Activated CD4-positive, alpha-beta T cell treated with anti-CD3 and anti-CD28 coated beads for 36 hours (primary cell): ENCODE measurements at places on chromosomes 13 and 19. TPM values are rescaled to one million over a fixed set of nuclear protein-coding genes. Genes with fewer than 3 reads are reported as not detected.

The ADAT3 gene
- total RNA-seq = 5.6 TPM

The MATK gene
- total RNA-seq = 30.1 TPM

The CBLC gene
- not detected for total RNA-seq

The DPY19L3 gene
- 14.6 TPM for total RNA-seq

The METTL21C gene
- total RNA-seq = not detected

The CPB2 gene
- total RNA-seq = not detected

The GRIN3B gene
- total RNA-seq = not detected

The C5AR1 gene
- 0.79 TPM for total RNA-seq

The CKM gene
- total RNA-seq = not detected

The ABCA7 gene
- 14.4 TPM for total RNA-seq

The TRAPPC6A gene
- 18.3 TPM for total RNA-seq

The PTGIR gene
- 41.0 TPM for total RNA-seq

The FFAR1 gene
- total RNA-seq = 0.35 TPM

The PSG7 gene
- not detected for total RNA-seq

The R3HDM4 gene
- total RNA-seq = 73.7 TPM

The SMIM17 gene
- not detected for total RNA-seq

The CEP89 gene
- total RNA-seq = 16.2 TPM

The CAMSAP3 gene
- 0.58 TPM for total RNA-seq

The ADM5 gene
- 4.1 TPM for total RNA-seq

The PIK3R2 gene
- 20.2 TPM for total RNA-seq

The KCNC3 gene
- 9.7 TPM for total RNA-seq

The KASH5 gene
- 0.96 TPM for total RNA-seq

The FAM216B gene
- total RNA-seq = not detected

The CCDC8 gene
- total RNA-seq = not detected

The F10 gene
- not detected for total RNA-seq

The VSTM2B gene
- not detected for total RNA-seq

The ZNF816 gene
- total RNA-seq = 10.7 TPM

The KLK6 gene
- total RNA-seq = not detected

The TMEM59L gene
- not detected for total RNA-seq

The MYO1F gene
- total RNA-seq = 13.7 TPM

The ZNF575 gene
- 3.4 TPM for total RNA-seq

The RXFP2 gene
- total RNA-seq = not detected

The TNFSF9 gene
- total RNA-seq = 0.49 TPM

The LGALS7B gene
- not detected for total RNA-seq

The KIRREL2 gene
- 0.93 TPM for total RNA-seq

The ENOX1 gene
- total RNA-seq = 0.28 TPM

The PRRG2 gene
- 1.6 TPM for total RNA-seq
